ENCODE measurements at places on chromosomes 3 and 15. TPM values are rescaled to one million over a fixed set of nuclear protein-coding genes. Genes with fewer than 3 reads are reported as not detected.

Gene NTRK3
- not detected for polyA plus RNA-seq

Gene SLC24A5
- polyA plus RNA-seq = not detected

Gene ANKRD63
- polyA plus RNA-seq = not detected

Gene AGTR1
- polyA plus RNA-seq = not detected

Gene FAM3D
- not detected for polyA plus RNA-seq

Gene BCHE
- 0.71 TPM for polyA plus RNA-seq

- no peak for DNase-seq
These were observed at the start of gene CHRNA7 for GRCh38 chr15:32029862-32030781. CHRNA7 (plus strand) TSS chr15:32030515; CDS start chr15:32030595, 80 bp downstream.

- no peak for DNase-seq
These were observed 46.0 kb downstream of the ITGA11 start for GRCh38 chr15:68385671-68386586.

DNA sequence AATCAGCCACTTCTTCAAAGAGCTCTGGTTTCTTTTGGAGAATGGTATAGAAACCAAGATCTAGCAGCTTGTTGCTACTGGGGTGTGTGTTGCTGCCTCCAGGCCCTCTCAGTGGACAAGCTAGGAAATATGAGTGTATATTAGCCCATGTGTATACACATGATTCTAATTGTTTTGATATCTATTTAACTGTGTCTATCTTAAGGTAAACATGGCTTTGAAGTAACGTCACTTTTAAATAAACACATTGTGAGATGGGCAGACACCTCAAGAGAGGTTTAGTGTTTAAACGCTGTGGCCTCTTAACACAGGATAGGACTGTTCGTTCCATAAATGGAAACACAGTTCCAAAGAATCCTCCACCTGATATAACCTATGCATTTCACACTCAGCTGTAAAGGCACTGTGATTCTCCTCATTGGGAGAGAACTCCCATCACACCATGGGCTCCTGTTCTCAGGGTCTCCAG is 87.0 kb downstream of the GMPS start:
- DNase-seq = no peak

GRCh38 chr3:192284443-192285072 is 442.8 kb downstream of the FGF12 start:
- DNase-seq = no peak

- no peak for DNase-seq
These were observed 269.4 kb upstream of the CTDSPL start for GRCh38 chr3:37592328-37592727.

- DNase-seq = no peak
These were observed at the start of gene PLXND1 for GRCh38 chr3:129606636-129607390. PLXND1 (minus strand) TSS chr3:129606676; CDS start chr3:129606639, 37 bp downstream.

DNA sequence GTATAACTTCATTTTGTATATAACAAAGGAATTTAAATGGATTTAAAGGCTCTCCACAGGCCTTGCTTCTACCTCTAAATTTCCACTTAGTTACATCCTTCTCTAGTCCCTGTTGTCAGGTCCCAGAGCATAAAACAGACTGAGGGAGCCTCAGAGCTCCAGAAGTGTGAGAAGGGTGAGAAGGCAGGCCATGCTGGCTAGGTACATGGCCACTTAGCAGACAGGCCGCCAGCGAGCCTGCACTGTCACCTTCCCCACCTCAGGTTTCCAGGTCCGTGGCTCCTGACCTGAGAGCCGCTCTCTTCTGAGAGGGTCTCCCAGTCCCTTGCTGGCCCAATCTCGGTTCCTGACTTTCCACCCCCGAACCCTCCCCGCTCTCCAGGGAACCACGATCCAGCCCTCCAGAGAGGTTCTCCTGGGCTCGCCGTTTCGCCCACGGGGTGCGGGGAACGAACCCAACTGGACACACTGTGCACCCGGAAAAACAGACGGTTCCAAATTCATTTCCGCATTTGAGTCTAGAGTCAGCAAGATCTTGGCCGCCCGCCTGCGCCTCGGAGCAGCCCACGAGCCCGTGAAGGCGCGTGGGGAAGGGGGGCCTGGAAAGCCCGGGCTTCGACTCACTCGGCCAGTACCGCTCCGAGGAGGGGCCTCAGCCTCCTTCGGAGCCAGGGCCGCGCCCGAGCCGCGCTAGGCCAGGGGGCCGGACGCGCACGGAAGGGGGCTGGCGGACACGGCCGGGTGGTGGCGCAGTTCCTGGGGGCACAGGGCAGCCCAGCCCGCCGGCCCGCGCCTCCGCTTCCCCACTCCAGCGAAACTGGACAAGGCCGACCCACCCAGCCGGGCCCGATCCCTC is 16.7 kb upstream of the SOX2 start:
- no peak for DNase-seq

DNA sequence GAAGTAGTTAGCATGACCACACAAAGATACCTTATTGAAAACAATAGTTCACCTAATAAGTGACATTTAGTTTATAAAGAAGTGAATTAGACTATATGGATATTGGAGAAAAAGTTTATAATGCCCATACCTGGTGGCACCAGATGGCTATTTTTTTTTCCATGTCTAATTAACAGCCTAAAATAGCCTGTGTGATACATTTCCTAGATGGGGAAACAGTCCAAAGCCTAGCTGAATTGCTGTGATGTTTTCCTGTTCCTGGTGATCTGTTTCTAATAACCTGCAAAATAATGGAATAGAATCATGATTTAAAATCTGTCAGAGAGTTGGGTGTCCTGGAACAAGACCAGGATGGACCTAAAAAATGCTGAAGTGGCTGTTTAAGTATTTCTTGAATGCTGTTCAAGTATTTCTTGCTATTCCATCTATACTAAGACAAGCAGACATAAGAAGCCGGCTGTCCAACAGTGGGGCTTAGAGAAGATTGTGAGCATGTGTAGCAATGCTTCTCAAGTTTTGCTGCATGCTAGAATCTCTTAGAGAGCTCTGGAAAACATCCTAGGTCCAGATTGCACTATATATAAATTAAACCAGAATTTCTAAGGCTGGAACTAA is 31.3 kb downstream of the LRRC3B start:
- DNase-seq = no peak

GRCh38 chr3:186182850-186183249 is 74.0 kb upstream of the ETV5 start:
- no peak for DNase-seq

DNA sequence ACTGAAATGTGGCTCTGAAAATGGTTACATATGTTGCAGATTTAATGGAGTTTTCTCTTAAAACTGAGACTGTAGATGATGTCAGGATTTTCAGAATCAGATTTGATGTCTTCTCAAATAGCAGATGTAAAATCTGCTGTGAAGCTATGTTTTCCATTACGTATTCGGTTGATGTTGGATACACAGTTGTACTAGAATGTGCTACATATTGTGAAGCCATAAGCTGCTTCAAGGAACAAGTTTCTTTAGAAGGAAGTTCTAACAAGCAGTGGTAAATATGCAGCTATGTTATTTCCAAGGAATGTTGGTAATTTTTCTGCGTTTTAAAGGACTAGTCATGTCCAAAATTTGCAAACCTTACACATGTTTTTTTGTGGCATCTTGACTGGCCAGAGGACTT is 197.7 kb downstream of the RBMS3 start:
- DNase-seq = no peak
